ENCODE measurements at places on chromosomes 12 and 14. TPM values are rescaled to one million over a fixed set of nuclear protein-coding genes. Genes with fewer than 3 reads are reported as not detected.

DNA sequence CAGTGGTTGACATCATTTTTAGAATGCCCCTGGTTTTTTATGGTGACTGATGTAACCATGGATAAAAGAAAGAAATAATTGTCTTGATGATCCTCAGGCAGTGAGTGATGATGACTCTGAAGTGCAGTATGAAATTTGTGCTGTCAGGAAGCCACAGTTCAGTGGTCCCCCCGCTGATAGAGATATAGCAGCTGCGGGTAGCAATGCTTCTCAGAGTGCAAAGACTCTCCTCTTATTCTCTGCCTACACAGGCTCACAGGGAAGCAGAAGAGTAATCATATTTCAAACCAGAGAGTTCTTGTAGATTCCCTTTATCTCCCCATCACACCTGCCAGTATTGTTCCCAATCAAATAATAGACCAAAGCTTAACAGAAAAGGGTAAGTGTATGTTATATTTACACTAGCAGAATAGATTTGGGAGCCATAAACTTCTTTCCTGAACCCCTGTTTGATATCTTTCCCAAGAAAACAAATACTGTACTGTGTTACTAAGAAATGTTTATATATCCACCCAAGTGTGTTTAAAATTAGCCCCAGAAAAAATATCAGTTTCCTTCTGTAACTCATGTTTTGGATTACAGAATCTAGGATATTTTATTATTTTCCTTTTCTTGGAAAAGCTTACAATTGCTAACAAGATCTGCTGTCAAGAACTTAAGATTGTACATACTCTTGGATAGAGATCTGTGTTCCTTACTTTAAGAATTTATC lies 1817.4 kb upstream of the FLRT2 start:
- DNase-seq = no peak

- DNase-seq = peak; percentile 72
Measured at GRCh38 chr14:68682166-68683103, 110.4 kb downstream of the ZFP36L1 start.

GRCh38 chr14:61492474-61492873 lies 171.1 kb downstream of the PRKCH start:
- no peak for DNase-seq

- no peak for DNase-seq
Measured at GRCh38 chr14:88955455-88955854, 131.0 kb downstream of the TTC8 start.

DNA sequence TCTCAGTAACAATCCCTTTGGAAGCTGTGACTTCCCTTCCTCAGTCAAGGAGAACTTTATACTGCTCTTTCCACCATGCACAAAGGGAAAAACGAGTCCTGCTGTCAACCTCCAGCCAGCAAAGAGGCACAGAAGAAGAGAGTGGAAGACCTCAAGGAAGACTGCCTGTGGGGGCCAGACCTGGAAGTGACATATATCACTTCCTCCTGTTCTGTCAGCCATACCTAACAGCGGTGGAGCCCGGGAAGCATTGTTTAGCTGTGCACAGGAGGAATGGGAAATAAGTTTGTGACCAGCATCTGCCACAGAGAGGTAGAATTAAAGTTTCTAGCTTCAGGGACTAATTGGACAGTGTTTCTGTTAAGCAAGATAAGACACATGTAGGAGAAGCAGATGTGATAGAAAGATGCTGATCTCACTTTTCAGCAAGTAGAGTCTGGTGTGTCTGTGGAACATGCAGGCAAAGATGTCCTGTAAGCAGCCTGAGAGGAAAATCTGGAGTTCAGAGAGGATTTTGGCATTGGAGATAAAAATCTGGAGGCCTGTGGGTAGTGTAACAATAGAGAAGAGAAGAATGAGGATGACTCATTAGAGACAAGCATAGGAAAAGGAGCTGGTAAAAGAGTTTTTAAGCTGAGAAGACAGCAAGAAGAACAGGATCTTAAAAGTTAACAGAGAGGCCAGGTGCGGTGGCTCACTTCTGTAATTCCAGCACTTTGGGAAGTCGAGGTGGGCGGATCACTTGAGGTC lies 141.6 kb upstream of the CPSF6 start:
- peak; percentile 32 for DNase-seq

GRCh38 chr12:112543751-112544150 lies 125.0 kb downstream of the PTPN11 start:
- no peak for DNase-seq

GRCh38 chr12:40829738-40830144 lies 137.5 kb downstream of the CNTN1 start:
- peak; percentile 83 for DNase-seq

- no peak for DNase-seq
Measured at GRCh38 chr12:19166387-19166786, 36.9 kb downstream of the PLEKHA5 start.

DNA sequence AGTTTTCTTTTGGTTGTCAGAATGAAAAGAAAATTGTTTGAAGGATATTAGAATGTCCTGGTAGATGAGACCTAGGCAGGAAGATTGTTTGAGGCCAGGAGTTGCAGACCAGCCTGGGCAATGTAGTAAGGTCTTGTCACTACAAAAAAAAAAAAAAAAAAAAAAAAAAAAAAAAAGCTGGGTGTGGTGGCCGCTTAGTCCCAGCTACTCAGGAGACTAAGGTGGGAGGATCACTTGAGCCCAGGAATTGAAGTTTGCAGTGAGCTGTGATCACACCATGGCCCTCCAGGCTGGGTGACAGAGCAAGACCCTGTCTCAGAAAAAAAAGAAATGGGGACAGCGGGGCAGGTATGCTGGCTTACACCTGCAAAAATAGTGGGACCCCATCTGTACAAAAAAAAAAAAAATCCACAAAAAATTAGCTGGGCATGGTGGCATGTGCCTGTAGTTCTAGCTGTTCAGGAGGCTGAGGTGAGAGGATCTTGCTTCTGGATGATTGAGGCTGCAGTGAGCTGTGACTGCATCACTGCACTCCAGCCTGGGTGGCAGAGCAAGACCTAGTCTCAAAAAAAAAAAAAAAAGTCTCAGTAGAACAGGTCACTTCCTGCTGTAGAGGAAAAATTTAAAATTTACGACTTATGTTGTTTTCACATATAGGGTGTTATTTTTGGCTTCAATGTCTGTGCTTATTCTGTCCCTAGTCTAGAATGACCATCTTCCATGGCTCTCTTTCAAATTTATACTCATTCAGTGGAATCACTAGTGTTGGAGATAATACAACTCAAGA lies 70.7 kb downstream of the PPHLN1 start:
- DNase-seq = no peak

- no peak for DNase-seq
Measured at GRCh38 chr14:87468531-87468930, 524.5 kb downstream of the GALC start.

- no peak for DNase-seq
Measured at GRCh38 chr14:67497716-67498115, 9.2 kb upstream of the TMEM229B start.

- DNase-seq = no peak
Measured at GRCh38 chr14:84375235-84375634, 1154.7 kb upstream of the FLRT2 start.

- no peak for DNase-seq
Measured at GRCh38 chr14:77037938-77038568, 9.5 kb upstream of the IRF2BPL start.

- DNase-seq = no peak
Measured at GRCh38 chr12:93378998-93379325, 1.2 kb downstream of the NUDT4 start.

DNA sequence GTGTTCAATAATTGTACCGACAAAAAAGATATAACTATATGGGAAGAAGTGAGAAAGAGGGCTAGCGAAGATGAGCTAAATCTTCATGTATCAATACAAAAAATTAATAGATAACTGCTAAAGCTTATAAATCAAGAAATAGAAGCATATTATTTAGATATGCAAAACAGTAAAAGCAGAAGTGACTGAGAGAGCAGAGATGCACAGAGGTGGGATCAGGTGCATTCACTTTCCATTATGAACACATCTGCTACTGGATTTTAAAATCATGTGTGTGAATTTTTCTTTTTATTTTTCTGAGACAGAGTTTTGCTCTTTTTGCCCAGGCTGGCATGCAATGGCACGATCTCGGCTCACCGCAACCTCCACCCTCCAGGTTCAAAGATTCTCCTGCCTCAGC lies 33.4 kb downstream of the GUCY2C start:
- no peak for DNase-seq

- peak; percentile 17 for DNase-seq
Measured at GRCh38 chr14:96592591-96593386, 90.6 kb downstream of the PAPOLA start.

GRCh38 chr12:64578566-64578965 lies 31.7 kb upstream of the RASSF3 start:
- no peak for DNase-seq

DNA sequence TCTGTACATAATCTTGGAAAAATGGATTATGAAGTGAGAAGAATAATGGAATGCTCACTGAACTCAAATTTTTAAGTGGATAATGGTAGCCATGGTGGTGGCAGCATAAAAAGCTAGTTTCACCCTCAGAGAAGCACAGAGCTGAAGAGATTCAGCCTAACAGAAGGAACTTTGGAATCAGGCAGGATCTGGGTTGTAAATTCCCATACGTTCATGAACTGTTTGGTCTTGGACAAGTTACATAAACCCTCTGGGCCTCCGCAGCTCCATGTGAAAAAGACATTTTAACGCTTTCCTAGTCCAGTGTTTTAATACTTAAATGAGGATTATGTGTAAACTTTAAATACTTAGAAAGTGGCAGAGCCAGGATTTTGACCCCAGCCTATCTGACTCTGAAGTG lies 26.6 kb downstream of the JKAMP start:
- no peak for DNase-seq

DNA sequence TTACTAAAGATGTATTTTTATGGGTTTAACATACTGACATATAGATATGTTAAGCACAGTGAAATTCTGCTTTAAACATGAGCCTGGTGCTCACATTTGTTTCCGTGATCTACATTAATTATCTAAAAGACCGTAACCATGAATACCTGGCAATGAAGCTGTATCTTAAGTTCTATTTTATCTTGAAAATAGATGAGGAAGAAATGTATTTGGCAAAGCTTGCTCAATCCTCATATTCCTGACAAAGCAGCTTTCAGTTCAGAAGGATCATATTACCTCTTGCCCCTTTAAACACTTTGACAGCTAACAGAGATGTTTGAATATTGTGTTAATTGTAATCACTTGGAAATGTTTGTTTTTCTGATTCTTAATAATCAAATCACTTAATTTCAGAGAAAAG lies 9.8 kb downstream of the EPYC start:
- DNase-seq = no peak

DNA sequence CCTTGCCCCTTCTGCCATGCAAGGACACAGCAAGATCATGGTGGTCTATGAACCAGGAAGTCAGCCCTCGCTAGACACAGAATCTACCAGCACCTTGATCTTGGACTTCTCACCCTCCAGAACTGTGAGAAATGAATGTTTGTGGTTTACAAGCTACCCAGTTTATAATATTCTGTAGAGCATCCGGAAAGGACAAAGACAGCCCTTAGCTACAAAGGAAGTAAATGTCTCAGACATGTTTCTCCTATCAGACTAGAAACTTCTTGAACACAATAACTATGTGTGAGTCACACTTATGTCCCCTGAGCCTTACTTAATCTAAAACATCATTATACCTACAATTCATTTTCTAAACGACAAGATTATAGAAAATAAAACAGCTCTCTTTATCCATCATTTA lies 176.7 kb downstream of the KLHL28 start:
- DNase-seq = no peak

DNA sequence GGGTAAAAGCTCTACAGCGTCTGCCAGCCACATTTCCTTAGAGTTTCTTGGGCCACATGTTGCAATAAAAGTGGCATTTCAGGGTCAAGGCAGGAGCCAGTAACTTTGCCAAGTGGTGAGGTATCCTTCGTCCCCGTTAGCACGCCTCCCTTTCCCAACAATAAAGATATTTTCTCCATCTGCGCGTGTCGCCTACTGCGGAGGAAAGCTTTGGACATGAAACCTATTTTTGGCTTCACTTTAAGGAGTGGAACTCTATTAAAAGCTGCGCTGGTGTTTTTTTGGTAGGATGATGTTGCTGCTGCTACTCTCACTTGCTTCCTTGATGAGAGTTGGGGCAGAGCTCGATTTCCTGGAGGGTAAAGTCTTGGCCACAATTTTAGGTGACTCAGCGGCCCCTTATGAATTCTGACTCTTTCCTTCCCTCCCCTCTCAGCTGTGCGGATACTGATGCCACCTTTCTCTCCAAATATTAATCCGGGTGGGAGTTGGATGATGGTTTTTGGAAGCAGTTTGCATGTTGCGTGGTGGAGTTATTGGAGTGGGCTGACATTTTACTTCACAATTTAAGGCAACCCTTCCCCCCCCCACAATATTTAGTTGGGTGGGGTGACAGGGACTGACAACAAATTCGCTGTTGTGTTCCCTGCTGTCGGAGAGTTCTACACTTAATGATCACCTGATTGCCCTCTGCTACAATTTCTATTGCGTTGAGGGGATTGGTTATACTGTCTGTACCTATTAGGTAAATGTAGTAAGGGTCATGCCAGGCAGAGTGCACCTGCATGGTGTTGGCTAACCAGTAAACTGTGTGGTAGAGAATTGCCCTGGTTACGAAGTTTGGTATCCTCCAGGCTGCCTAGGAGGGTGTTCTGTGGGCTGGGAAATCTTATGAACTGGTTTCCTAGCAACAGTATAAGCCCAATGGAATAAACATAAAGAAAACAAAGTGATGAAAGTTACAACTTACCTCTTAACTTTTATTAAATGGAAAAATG lies 1.1 kb downstream of the CCDC91 start:
- DNase-seq = peak; percentile 68

- DNase-seq = peak; percentile 71
Measured at GRCh38 chr12:93563807-93564538, 8.5 kb upstream of the SOCS2 start.

- peak; percentile 9 for DNase-seq
Measured at GRCh38 chr12:57216921-57217879, 606 bp downstream of the NXPH4 start.

- no peak for DNase-seq
Measured at GRCh38 chr14:55240526-55241178, 30.6 kb upstream of the FBXO34 start.

- no peak for DNase-seq
Measured at GRCh38 chr12:96514328-96514727, 25.0 kb downstream of the CFAP54 start.

DNA sequence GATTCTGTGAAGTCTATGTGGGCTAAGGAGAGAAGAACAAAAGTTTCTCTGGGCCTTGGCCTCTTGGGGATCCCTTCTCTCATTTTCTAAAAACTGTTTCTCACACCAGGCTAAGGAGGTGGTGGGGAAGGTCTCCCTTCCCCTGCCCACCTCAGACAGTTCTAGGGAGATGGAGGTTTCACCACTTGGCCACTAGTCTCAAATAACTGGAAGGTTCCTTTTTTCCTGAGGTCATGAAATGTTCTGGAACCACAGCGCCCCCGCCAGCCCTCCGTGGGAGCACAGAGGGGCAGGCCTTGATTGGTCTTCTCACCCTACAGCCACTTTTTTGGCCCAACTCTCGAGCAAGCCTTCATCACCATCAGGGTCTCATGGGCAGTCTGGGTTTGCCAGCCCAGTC lies 12.6 kb downstream of the C12orf43 start:
- DNase-seq = no peak

GRCh38 chr12:123034865-123035264 lies 54.4 kb downstream of the ARL6IP4 start:
- DNase-seq = peak; percentile 70

GRCh38 chr12:110337912-110338710 lies 57.1 kb downstream of the ATP2A2 start:
- no peak for DNase-seq

KCNH3 gene
- 0.53 TPM for total RNA-seq

SLC39A9 gene
- total RNA-seq = 157 TPM

EFS gene
- total RNA-seq = 1.4 TPM

KRAS gene
- total RNA-seq = 23.5 TPM

Measured in mammary epithelial cell (primary cell).